Fibroblast of the aortic adventitia (primary cell): ENCODE measurements at places on chromosomes 7 and 10. TPM values are rescaled to one million over a fixed set of nuclear protein-coding genes. Genes with fewer than 3 reads are reported as not detected.

The AKR1C1 gene
- total RNA-seq, result 116 and 355 TPM in 2 replicates

The VAX1 gene
- total RNA-seq, result not detected in 2 replicates

The HTR7 gene
- 0.25 and 4.6 TPM in 2 replicates for total RNA-seq

The IL6 gene
- total RNA-seq, result 3.8 and 10.2 TPM in 2 replicates

The PDLIM1 gene
- 13.5 and 30.0 TPM in 2 replicates for total RNA-seq

The PRXL2A gene
- 0.90 and 17.7 TPM in 2 replicates for total RNA-seq

The SPDYE2 gene
- 0.16 TPM in 1 of 2 replicates, not detected in the other for total RNA-seq
